ENCODE measurements at places on chromosomes 11 and 22.
A peak's percentile ranks its signal among the peaks of the same experiment; 100 is the strongest.

- DNase-seq, result no peak
These were observed 1.7 kb downstream of the TM7SF2 start for GRCh38 chr11:65113361-65113756.

- DNase-seq, result peak; percentile 44
These were observed 38.6 kb downstream of the SHISA8 start for GRCh38 chr22:41876275-41876674.

DNA sequence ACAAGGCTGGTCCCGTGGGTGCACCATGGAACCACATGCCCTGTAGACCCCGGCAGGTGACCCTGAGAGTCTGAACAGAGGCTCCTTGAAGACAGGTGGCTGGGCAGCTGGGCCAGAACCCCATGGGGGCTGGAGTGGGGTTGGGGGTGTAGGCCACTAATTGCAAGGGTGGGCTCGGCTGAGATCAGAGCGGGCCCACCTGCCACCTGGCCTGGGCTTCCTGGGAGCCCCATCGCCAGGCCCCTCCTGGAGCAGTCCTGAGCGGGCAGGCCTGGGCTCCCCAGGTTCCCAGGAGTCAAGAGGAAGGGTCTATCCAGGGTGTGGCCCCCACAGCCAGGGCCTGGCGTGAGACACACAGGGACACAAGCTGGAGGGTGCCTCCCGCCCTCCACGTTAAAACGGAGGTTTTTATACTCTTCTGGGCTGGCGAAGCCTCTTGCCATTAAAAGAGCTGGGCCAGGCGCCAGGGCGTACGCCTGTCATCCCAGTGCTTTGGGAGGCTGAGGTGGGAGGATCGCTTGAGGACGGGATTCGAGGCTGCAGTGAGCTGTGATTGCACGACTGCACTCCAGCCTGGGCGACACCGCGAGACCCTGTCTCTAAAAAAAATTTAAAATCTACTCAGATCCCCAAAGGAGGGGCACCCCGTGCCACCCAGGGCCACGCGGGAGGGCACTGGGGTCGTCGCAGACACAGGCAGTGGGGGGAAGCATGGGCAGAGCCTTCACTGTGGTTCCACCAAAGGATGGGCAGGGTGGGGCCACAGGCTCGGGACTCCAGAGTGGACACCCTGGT lies 4.8 kb upstream of the TRABD start:
- no peak for DNase-seq

GRCh38 chr11:69940246-69940610 lies 121.0 kb upstream of the FGF3 start:
- DNase-seq, result no peak

- peak; percentile 59 for DNase-seq
These were observed 72.2 kb downstream of the LARGE2 start for GRCh38 chr11:45994371-45995341.

GRCh38 chr11:102794382-102794781 lies 3.6 kb downstream of the MMP1 start:
- peak; percentile 47 for DNase-seq

DNA sequence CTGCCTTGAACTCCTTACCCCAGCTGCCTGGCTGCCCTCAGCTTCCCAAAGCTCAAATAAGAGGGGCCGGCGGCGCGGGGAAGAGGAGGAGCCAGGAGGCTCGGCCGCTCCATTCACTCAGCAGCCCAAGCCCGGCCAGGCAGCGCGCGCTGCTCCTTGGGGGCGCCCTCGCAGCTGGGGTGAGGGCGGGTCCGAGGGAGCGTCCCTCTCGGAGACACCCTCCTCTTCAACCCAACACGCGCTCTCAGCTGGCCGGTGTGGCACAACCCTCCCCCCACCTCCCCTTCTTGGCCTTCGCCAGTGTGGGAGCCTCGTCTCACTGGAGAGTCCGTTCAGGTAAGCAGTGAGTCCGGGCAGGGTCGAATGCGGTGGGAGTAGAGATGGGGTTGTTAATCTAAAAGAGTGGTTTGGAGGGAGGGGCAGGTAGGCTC lies at the start of gene WT1:
WT1 (minus strand) TSS at position 29 of the 431 bp plus-strand sequence.
- no peak for DNase-seq

- DNase-seq, result no peak
These were observed 34.3 kb downstream of the CYB5R2 start for GRCh38 chr11:7638710-7639642.

GRCh38 chr22:45886540-45886939 lies 90.4 kb downstream of the WNT7B start:
- DNase-seq, result no peak

DNA sequence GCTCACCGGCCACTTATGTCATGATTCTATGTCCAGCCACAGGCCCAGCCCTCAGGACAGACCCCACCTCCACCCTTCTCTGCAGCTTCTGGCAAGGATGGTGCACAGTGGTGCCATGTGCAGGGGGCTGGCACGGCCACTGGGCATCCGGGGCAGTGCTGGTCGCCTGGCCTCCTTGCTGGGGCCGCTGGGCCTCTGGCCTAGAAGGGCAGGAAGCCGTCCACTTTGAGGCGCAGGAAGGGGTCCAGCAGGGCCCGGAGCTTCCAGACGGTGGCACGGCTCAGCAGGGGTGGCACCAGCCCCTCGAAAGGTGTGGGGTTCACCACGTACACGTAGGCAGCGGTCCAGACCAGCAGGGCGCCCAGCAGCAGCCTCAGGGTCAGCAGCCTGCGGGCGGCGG lies 2.4 kb downstream of the CCDC188 start:
- no peak for DNase-seq

DNA sequence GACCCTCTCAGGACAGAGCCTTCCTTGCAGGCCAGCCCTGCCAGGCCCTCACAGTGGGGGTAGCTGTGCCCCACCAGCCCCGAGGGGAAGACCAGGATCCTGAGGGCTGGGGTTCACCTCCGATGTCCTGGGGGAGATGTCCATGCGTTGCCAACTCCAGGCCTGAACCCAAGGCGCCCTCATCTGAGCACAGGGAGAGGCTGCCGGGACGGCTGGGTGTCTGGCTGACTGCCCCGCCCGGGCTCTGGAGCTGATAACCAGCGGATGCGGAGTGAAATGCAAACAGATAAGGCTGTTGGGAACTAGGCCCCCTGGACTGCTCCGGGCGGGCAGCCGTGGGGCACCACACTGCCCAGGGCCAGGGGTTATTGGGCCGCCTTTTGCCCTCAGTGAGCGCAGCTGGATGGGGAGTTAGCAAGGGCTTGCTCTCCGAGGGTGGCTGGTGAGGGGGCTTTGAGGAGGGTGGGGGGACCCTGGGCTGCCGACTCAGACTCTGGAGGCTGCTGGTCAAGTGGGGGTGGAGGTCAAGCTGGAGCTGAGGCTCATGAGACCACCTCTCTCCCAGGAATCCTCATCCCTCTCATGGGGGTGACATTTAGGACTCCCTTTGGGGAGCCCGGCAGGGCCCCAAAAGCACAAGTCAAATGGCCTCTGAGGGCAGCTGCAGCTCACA lies 5.6 kb upstream of the MUC6 start:
- DNase-seq, result no peak

GRCh38 chr11:27699242-27699925 lies 871 bp downstream of the BDNF start:
- DNase-seq, result peak; percentile 61

- no peak for DNase-seq
These were observed 864 bp upstream of the EHBP1L1 start for GRCh38 chr11:65574811-65575567.

- DNase-seq, result peak; percentile 71
These were observed 204.4 kb downstream of the FAM76B start for GRCh38 chr11:95585069-95585751.

DNA sequence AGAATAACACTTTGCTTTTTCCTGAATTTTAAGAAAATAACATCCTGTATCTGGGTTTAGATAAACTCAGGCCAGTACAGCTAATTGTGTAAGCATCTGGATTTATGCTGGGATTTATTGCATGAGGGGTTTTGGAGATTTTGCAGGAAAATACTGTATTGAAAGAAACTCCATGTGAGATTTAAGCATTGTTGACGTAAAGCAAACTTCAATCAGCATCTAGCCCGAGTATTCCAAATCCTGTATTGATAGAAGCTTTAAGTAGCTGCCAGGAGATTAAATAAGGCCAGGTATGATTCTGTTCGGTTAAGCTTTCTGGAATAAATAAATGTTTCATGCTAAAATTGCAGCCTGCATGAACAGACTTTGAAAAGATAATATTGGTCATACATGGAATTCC lies 36.3 kb upstream of the LYVE1 start:
- no peak for DNase-seq
